Amniotic stem cell (primary cell): ENCODE measurements at places on chromosomes 13 and 19.

GRCh38 chr13:106796280-106797047 lies 228.5 kb upstream of the ARGLU1 start:
- no peak for DNase-seq

DNA sequence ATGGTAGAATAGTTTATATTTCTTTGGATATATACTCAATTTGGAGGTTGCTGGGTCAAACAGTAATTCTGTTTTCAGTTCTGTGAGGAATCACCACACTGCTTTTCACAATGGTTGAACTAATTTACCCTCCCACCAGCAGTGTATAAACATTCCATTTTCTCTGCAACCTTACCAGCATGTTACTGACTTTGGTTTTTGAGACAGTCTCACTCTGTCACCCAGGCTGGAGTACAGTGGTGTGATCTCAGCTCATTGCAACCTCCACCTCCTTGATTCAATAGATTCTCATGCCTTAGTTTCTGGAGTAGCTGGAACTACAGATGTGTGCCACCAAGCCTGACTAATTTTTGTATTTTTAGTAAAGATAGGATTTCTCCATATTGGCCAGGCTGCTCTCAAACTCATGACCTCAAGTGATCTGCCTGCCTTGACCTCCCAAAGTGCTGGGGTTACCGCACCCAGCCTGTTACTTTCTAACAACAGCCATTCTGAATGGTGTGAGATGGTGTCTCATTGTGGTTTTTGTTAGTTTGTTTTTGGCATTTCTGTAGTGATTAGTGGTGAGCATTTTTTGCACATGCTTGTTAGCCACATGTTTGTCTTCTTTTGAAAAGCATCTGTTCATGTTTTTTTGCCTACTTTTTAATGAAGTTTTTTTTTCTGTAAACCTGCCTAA lies 12.5 kb downstream of the ZNF714 start:
- no peak for DNase-seq

DNA sequence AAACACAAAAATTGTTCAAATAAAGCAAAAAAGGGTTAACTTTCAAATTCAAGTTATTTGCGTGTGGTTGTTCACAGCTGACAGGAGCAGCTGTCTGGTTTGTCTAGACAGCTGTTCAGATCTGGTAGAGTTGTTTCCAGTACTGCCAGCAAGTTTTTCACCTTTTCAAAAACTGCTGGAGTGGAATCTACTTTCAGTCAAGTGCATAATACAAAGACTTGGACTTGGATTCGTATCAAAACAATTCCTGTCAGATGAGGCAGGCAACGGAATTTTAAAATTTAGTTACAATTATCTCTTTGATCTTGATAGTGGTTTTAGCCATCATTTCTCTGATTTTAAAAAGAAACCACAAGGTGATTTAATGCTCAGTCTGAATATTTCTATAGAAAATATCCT lies 51.7 kb upstream of the EEF1AKMT1 start:
- no peak for DNase-seq

DNA sequence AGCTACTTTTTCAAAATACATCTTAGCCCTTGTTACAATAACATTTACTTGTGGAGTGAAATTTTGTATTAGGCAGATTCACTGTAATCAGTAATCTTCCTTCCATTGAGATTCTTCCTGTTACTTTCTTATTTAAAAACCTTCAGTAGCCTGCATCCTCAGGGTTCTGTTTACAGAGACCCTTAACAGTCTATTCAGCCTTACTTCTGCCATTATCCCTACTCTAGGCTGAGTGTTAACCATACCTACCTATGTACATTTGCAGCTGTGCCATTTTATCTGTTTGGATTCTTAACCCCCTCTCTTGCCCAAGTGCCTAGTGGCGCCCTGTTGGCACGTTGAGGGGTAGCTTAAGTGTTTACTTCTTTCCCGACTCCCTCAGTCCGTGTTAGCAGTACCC lies 71.9 kb downstream of the LRCH1 start:
- DNase-seq, result no peak

DNA sequence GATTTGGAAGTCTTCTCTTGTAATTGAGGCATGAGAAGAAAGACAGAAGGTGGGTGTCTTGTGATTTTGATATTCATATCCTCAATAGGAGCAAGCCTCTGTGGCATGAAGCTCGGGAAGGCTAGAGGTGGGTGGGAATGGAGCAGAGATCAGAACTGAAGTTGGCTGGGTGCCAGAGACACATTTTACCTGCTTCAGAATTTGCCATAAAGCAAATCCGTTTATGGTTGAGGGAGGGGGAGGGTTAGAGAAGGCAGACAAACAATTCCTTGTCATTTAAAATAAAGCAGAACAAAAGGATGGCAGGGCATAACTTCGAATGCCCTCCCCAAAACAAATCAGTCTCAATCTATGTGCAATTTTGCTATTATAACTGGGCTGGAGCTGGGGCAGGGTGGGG lies 305.9 kb downstream of the KLF5 start:
- no peak for DNase-seq

DNA sequence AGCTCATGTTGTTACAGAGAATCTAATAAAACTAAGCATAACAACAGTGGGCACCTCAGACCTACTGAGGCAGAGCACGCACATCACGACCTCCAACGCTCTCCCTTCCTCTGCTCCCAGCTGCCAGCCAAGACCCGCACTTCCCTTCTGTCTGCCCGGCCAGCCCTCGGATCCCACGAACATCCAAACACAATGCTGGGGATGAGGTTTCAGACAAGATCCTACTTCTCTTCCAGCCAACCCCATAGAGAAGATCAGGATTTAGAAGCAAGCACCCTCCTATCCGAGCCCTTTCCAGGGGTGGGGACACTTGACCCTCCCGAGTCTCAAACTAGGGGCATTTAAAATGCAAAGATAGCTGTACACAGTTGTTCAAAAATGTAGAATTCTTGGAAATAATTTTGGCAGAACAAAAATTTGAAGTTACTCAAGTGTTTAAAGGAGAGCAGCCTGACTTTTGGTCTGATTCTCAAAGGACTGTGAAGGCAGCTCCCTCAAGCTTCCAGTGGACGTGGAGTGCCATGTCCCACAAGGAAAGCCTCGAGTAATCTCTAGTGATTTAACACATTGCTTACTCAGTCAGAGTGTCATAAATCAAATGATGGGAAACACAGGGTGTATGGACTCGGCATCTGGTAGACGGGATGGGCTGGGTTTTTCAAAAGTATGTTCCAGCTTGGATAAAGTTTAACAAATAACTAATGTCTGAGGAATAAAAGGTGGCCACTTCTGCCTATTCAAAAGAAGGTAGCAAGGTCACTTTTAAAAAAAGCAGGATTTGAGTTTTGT lies 32.8 kb downstream of the ANKRD10 start:
- no peak for DNase-seq

DNA sequence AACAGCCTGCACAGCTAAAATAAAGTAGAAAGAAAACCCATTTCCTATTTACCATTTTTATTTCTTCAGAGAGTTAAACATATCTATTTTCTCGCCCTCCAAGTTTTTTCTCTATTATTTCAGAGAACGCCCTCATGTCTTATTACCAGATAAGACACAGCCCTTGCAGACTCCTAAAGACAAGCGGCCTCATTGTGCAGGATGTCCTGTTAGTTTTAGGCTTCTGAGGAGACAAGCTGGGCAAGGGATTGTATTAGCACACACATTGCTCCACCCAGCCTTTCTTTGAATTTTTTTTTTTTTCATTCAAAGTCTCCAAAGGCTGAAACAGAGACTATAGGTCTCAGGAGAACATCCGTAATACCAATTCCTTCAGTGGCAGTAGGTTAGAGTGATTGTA lies 101.8 kb upstream of the UBL3 start:
- DNase-seq, result no peak

DNA sequence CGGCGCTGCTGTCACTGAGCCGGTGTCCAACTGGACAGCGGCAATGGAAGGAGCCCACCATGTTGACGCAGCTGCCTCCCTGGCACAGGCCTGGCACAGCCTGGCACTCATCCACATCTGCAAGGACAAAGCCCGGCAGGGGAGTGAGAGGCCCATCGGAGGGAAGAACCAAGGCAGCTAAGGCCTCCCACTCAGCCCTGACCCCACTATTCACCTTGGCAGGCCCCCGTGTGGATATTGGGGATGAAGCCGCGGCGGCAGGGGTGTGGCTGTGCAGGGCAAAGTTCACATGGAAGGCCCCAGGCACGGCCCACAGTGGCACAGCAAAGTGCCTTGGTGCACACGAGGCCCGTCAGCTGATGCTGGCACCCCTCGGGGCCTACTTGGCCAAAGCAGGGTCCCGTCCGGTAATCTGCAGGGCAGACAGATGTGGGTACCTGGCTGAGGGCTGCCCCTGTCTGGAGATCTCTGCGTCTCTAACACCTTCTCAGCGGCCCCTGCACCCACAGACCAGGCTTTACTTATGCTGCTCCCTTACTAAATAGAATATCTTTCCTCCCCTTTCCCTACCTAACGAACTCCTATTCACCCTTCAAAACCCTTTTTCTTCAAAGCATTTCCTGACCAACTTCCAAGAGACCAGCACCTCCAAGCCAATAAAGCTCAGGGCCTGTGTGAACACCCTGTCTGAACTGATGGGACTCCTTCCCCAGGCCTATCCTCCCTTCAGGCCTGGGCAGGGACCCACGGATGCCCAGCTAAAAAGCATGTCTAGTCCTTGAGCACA lies 7.5 kb downstream of the FBN3 start:
- DNase-seq, result no peak
